ENCODE measurements at places on chromosomes 2 and 18.

DNA sequence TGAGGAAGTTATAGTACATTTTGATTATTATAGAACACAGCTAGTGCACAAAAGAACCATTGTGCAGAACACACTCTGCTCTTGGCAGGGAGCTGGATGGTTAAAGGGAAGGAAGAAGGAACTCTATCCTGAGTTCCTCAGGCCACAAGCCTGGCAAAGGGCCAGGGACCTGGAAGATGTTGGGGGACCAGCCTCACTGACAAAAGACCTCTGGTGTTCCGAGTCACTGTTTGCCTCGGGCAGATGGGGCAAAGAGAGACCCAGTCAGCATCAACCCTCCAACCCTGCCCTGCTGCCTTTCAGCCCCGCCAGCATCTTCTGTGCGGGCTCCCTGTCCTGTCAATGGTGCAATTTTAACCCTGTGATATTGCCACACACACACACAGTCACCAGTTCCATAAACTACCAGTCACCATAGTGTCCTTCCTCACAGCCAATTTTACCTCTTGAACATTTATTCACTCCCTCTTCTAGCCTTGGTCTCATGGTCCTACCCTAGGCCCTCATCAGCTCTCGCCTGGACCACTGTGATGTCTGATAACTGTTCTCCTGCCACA, 21.9 kb downstream of the NEMP2 start:
- no peaks in the 10 kb centered on the region for H3K36me3 ChIP-seq
- H3K4me1 ChIP-seq = no peaks in the 10 kb centered on the region
- H3K27ac ChIP-seq = no peak overlapping the region
- H3K4me3 ChIP-seq = no peak overlapping the region
- DNase-seq = no peak

GRCh38 chr2:8343031-8343430, 338.8 kb upstream of the ID2 start:
- no peaks in the 10 kb centered on the region for H3K27me3 ChIP-seq
- H3K4me1 ChIP-seq = no peaks in the 10 kb centered on the region
- no peak for DNase-seq
- H3K36me3 ChIP-seq = no peaks in the 10 kb centered on the region
- H3K27ac ChIP-seq = no peak overlapping the region

DNA sequence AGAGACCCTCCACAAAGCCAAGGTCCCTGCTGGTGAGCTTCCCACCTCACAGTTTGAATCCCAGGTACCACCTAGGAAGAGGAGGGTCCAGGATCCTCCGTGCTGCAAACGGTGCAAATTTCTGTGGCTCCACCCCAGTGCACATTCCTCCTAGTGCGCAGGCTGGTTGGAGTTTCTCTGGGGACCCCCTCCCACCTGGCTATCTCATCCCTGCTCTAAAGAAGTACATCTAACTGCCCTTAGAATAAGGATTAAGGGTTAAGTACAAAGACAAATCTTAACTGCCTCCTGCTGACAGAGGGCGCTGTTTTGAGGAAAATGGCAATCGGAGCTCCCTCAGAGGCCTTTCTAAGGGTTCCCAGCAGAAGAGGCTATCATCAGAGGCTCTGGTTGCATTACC, 109.6 kb upstream of the FSIP2 start:
- no peak for DNase-seq
- no peaks in the 10 kb centered on the region for H3K27me3 ChIP-seq
- H3K27ac ChIP-seq = no peak overlapping the region
- H3K36me3 ChIP-seq = no peaks in the 10 kb centered on the region
- no peak overlapping the region for H3K4me3 ChIP-seq

DNA sequence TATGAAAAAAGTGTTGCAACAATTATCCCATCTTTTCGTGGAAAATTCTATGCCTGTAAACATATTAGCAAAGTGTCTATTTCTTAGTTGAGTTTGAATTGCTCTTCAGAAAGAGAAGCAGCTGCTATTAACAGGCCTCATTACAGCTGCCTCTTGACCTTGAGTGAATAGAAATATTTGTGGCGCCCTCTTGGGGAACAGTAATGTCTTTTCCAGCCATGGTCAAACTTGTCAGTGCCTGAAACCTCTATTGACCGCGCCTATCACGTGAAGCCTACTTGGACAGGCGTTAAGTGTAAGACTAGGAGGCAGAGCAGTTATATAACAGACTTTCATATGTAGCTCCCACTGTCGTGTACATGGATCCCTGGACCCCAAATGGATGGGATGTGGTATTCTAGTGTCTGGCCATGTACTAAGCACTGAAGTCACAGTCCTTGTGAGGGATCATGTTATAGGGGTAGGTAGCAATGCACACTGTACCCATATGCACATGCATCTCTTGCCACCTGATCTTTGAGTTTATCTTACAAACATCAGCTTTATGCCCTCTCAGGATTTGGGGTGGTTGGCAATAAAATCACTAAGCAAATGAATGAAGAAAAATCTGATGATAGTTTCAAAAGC, 245.0 kb downstream of the PTGR3 start:
- H3K27ac ChIP-seq = no peak overlapping the region
- no peaks in the 10 kb centered on the region for H3K36me3 ChIP-seq
- H3K4me3 ChIP-seq = no peak overlapping the region
- H3K4me1 ChIP-seq = no peaks in the 10 kb centered on the region
- no peaks in the 10 kb centered on the region for H3K27me3 ChIP-seq

GRCh38 chr2:25420820-25421237, 79.1 kb upstream of the DNMT3A start:
- H3K4me3 ChIP-seq = no peak overlapping the region
- no peak overlapping the region for H3K27ac ChIP-seq
- no peaks in the 10 kb centered on the region for H3K4me1 ChIP-seq
- no peaks in the 10 kb centered on the region for H3K36me3 ChIP-seq

- no peaks in the 10 kb centered on the region for H3K4me1 ChIP-seq
- no peaks in the 10 kb centered on the region for H3K27me3 ChIP-seq
- DNase-seq = no peak
- H3K36me3 ChIP-seq = no peaks in the 10 kb centered on the region
- no peak overlapping the region for H3K27ac ChIP-seq
These were observed 69.9 kb upstream of the BCL2L11 start for GRCh38 chr2:111050701-111051376.

DNA sequence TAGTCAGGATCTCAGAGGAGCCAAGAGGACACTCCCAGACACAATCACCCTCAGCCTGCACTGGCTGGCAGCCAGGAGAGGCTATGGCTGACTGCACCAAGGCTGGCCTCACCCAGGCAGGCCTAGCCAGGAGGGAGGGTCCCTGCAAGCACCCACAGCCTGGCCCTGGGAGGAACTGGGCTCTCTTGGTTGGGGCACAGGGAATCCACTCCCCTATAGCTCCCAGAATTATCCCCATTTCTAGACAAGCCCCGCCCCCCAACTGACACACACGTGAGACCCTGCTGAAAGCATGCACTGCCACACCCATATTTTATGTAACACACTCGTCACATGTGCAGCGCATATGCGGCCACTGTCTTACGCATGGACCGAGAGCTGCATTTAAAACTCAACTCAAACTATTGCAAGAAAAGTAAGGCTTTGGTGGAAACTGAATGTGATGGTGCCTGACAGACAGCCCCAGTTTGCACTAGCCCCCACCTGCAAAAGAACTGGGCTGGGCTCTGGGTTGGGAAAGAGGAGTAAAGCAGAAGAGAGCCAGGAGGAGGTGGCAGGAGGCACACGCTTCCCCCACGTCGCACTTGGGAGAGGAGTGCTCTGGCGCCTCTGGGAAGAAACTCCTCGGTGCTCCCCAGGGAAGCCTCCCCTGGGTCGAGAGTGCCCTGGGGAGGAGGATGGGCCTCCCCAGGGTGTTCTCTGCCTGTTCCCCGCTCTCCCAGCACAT, 28.9 kb upstream of the ARHGEF4 start:
- no peaks in the 10 kb centered on the region for H3K4me1 ChIP-seq
- DNase-seq = no peak
- H3K36me3 ChIP-seq = no peaks in the 10 kb centered on the region
- H3K27ac ChIP-seq = no peak overlapping the region
- H3K4me3 ChIP-seq = no peak overlapping the region
- H3K27me3 ChIP-seq = no peaks in the 10 kb centered on the region

DNA sequence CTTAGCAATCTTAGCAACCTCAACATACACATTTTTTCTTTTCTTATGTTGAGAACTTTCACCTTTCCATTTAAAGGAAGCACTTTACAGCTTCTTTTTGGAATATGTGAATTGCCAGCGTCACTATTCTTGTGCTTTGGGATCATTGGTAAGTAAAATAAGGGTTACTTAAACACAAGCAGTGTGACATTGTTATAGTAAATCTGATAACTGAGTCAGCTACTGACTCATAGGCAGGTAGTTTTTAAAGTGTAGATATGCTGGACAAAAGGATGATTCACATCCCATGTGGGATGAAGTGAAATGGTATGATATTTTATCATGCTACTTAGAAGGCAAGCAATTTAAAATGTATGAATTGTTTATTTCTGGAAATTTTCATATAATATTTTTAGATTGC, 637.2 kb downstream of the DCDC2C start:
- no peaks in the 10 kb centered on the region for H3K36me3 ChIP-seq

GRCh38 chr2:45938649-45939511, 287.4 kb downstream of the PRKCE start:
- H3K4me1 ChIP-seq = peaks cover 12% of the 10 kb centered on the region
- H3K4me3 ChIP-seq = no peak overlapping the region
- H3K36me3 ChIP-seq = no peaks in the 10 kb centered on the region
- H3K27ac ChIP-seq = no peak overlapping the region
- no peaks in the 10 kb centered on the region for H3K27me3 ChIP-seq

DNA sequence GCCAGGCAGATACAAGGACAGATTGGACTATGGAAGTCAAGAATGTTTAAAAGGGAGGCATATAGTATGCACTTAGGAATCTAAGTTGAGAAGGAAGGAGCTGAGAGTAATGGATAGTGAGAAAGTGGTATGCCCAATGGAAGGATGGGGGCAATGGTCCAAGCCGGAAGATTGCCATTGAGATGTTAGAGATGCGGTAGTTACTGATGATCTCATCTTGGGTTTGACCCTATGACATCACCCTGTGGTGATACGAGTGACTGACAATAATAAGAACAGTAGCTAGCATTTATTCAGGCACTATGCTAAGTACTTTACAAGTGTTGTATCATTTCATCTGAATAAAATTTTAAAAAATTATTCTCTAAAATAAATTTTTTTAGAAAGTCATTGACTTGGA, 38.5 kb upstream of the ACMSD start:
- DNase-seq = no peak
- no peaks in the 10 kb centered on the region for H3K36me3 ChIP-seq
- no peak overlapping the region for H3K4me3 ChIP-seq
- no peaks in the 10 kb centered on the region for H3K27me3 ChIP-seq
- no peak overlapping the region for H3K27ac ChIP-seq

- H3K4me1 ChIP-seq = no peaks in the 10 kb centered on the region
- H3K27ac ChIP-seq = no peak overlapping the region
- H3K36me3 ChIP-seq = no peaks in the 10 kb centered on the region
- no peak for DNase-seq
These were observed 30.1 kb downstream of the GAREM2 start for GRCh38 chr2:26202981-26203490.

DNA sequence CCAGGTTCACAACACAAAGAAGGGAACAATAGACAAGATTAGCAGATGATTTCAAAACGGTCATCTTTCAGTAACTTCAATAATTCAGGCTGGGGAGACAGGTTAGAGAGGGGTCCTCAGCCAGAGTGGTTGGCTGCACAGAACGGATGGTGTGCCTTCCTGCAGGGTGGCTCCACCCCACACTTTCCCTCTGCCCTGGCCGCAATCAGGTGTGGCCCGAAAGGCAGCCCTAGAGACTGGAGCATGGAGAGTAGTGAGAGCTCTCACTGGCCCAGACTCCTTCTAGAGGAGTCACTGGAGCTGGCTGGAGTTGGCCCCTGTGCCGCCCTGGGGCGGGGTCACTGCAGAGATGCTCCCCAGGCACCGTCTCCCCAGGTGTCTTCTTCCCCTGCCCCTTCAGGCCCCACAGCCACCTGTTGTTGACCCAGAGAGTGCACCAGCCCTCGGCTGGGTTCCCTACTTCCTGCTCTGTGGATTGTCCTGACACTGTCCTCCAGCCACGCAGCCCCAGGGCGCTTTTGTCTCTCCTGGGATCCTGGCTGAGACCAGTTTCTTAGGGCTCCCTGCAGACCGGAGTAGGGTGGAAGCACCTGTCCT, 126.8 kb downstream of the PXDN start:
- no peak overlapping the region for H3K4me3 ChIP-seq
- no peaks in the 10 kb centered on the region for H3K4me1 ChIP-seq
- H3K27me3 ChIP-seq = no peaks in the 10 kb centered on the region
- H3K36me3 ChIP-seq = no peaks in the 10 kb centered on the region
- H3K27ac ChIP-seq = no peak overlapping the region

GRCh38 chr2:42328148-42328833, 32.7 kb downstream of the COX7A2L start:
- no peak for DNase-seq
- no peaks in the 10 kb centered on the region for H3K36me3 ChIP-seq
- no peaks in the 10 kb centered on the region for H3K27me3 ChIP-seq
- H3K27ac ChIP-seq = no peak overlapping the region
- H3K4me3 ChIP-seq = no peak overlapping the region

DNA sequence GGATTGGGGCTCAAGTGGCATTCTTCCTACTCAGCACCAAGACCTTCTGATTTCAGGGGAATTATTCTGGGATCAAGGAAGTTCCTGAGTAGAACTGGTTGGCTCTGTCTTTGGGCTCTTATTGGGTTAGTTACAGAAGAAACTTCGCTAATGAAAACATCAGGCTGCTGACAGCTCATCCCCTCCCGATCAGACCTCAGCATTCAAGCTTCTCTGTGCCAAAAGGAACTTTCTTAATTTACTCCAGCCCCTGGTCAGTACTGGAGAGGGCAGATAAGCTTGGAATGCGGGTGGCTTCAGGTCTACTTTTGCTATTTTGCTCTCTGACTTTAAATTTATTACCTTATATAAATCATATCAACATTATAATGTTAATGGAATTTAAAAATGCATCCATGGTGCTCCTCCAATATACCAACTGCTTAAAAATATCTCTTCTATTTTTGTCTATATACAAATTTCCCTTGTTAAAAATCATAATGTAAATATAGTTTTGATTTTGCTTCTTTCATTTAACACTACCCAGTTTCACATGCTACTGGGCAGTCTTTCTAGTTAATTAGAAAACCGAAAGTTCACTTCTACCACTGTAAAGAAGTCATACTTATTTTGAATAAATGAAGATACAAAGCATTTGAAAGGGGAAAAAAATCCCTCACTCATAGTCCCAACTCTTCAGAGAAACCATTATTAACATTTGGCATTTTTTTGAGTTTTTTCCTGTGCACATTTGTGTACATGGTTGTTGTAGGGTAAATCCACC, 34.4 kb downstream of the PCARE start:
- no peaks in the 10 kb centered on the region for H3K27me3 ChIP-seq
- H3K4me1 ChIP-seq = peaks cover 13% of the 10 kb centered on the region
- no peak for DNase-seq
- no peak overlapping the region for H3K4me3 ChIP-seq

DNA sequence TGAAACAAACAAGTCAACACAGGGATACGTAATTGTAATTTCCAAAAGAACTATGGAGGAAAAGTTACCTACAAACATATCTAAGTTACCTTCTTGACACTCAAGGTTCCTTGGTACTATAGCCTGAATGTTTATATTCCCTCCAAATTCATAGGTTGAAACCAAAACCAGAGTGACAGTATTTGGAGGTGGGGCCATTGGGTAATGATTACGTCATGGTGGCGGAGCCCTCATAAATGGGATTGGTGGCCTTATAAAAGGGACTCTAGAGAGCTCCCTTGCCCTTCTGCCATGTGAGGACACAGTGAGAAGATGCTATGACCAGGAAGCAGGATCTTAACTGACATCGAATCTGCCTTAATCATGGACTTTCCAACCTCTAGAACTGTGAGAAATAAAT, 87.3 kb downstream of the PMAIP1 start:
- H3K4me3 ChIP-seq = no peak overlapping the region
- H3K27ac ChIP-seq = no peak overlapping the region
- DNase-seq = no peak
- H3K4me1 ChIP-seq = no peaks in the 10 kb centered on the region

Data from ovary (tissue), 10 donors.